Gastrocnemius medialis (tissue), 4 donors: ENCODE measurements at places on chromosomes 3 and 15.

DNA sequence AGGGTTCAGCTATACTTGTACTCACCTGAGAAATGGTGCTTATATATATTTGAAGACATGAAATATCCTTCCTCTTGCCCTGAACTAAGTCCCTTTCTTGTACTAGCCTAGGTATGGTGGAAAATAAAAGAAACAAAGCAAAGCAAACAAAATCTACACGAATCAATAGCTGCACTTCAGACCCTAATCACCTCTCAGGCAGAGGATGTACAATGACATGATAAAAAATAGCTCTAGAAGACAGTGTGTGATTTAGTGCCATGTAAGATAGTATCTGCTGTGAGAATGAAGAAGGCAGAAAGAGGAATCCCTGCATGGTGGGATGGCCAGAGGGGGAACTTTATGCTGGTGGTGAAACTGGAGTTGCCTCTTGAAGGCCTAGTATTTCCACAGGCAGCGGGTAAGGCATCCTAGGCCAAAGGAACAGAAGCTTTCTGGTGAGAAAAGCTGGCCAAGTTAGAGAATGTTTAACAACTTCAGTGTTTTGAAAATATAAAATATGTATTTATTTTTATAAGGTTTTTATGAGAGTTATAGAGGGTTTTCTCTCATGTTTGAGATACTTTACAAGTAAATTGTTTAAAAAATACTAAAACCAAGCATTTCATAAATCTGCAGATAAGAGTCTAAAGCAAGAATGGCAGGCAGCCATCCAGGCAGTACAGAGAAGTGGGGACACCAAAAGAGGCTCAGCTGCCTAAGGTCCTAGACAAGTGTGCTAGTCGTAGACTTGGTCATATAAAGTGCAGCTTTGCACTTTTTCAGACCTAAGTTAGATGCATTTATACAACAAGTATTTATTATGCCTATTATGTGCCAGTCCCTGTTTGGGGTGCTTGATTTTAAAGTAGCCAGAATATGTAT is 14.9 kb downstream of the LEKR1 start:
- no peak for DNase-seq
- no peaks in the 10 kb centered on the region for H3K36me3 ChIP-seq
- H3K4me1 ChIP-seq: no peaks in the 10 kb centered on the region
- H3K4me3 ChIP-seq: no peak overlapping the region
- no peak overlapping the region for H3K27ac ChIP-seq

DNA sequence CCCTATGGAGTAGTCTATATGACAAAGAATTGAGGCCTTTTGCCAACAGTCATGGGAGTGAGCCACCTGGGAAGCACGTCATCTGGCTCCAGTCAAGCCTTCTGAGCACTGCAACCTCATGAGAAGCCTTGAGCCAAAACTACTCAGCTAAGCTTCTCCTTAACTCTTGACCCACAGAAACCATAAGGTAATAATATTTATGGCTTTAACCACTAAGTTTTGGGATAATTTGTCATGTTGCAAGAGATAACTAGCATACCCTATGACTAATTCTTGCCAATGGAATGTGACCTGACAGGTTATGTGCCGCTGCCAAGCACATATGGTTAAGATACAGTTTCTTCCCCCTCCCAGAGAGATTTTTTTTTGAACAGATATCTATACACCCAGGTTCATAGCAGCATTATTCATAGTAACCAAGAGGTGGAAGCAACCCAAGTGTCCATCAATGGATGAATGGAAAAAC is 11.8 kb upstream of the SLC6A11 start:
- H3K27me3 ChIP-seq: peaks cover 5% of the 10 kb centered on the region
- H3K27ac ChIP-seq: no peak overlapping the region
- H3K36me3 ChIP-seq: no peaks in the 10 kb centered on the region
- no peaks in the 10 kb centered on the region for H3K4me1 ChIP-seq
- no peak overlapping the region for H3K4me3 ChIP-seq

GRCh38 chr3:186614597-186615483 is 2.0 kb downstream of the AHSG start:
- H3K27ac ChIP-seq: no peak overlapping the region
- peak; percentile 26 for DNase-seq
- peaks cover 14% of the 10 kb centered on the region for H3K27me3 ChIP-seq
- no peak overlapping the region for H3K4me3 ChIP-seq
- peaks cover 6% of the 10 kb centered on the region for H3K4me1 ChIP-seq
- no peaks in the 10 kb centered on the region for H3K36me3 ChIP-seq

GRCh38 chr15:64348455-64348854 is 7.5 kb downstream of the CSNK1G1 start:
- no peak overlapping the region for H3K27ac ChIP-seq
- no peaks in the 10 kb centered on the region for H3K36me3 ChIP-seq
- no peak for DNase-seq
- peaks cover 8% of the 10 kb centered on the region for H3K4me1 ChIP-seq

- DNase-seq: peak; percentile 60
- no peaks in the 10 kb centered on the region for H3K36me3 ChIP-seq
- no peaks in the 10 kb centered on the region for H3K4me1 ChIP-seq
- no peaks in the 10 kb centered on the region for H3K27me3 ChIP-seq
Observed at GRCh38 chr15:73908030-73908821, 18.0 kb upstream of the LOXL1 start.

DNA sequence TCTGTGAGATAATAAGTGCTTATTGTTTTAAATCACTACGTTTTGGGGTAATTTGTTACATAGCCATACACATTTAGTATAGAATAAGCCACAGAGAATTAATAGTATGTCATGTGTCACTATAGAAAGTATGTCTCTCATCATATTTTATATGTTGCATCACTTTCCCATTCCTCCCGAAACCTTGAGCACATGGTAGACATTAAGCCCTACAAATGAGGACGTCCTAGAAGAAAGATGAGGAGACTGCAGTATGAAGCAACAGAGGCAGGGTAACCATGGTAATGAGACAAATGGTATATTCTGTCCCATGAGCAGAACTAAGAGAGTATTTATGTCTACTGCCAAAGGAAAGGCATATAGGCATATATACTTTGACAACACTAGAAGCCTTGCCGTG is 720.2 kb downstream of the ROBO1 start:
- no peaks in the 10 kb centered on the region for H3K36me3 ChIP-seq
- no peak overlapping the region for H3K4me3 ChIP-seq
- no peak overlapping the region for H3K27ac ChIP-seq
- no peaks in the 10 kb centered on the region for H3K4me1 ChIP-seq

- no peaks in the 10 kb centered on the region for H3K4me1 ChIP-seq
- DNase-seq: no peak
Observed at GRCh38 chr15:37044915-37045648, 55.3 kb downstream of the MEIS2 start.

- no peak for DNase-seq
- no peaks in the 10 kb centered on the region for H3K36me3 ChIP-seq
- peaks cover 5% of the 10 kb centered on the region for H3K4me1 ChIP-seq
- no peak overlapping the region for H3K4me3 ChIP-seq
- no peak overlapping the region for H3K27ac ChIP-seq
Observed at GRCh38 chr15:43208052-43209002, 12.5 kb downstream of the EPB42 start.

DNA sequence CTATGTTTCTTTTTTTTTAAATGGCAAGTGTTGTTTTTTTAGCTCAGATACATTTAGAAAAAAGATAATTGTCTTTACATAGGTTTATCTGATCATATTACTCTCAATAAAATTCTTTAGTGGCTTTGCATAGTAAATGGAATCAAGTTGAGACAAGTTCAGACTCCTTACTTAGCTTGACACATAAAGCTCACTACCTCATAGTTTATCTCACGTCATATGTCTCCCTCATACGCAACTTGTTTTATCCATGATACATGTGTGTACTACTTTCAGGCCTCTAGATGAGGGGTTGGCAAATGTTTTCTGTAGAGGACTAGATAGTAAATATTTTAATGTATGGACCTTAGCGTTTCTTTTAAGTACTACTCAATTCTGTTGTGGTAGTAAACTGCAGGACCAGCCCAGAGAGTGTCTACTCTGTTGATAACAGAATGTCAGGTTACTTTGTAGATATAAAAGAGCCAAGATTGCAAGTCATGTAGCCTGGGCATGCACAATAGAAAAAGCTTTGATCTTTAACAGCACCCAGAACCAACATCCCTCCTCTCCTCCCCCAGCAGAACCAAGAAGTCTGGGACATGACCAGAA is 28.2 kb upstream of the MGA start:
- H3K36me3 ChIP-seq: no peaks in the 10 kb centered on the region
- H3K27ac ChIP-seq: no peak overlapping the region
- H3K4me3 ChIP-seq: no peak overlapping the region

- no peaks in the 10 kb centered on the region for H3K27me3 ChIP-seq
- H3K4me3 ChIP-seq: no peak overlapping the region
- H3K36me3 ChIP-seq: no peaks in the 10 kb centered on the region
- no peaks in the 10 kb centered on the region for H3K4me1 ChIP-seq
- no peak overlapping the region for H3K27ac ChIP-seq
Observed at GRCh38 chr3:23575697-23576096, 230.1 kb upstream of the UBE2E1 start.

DNA sequence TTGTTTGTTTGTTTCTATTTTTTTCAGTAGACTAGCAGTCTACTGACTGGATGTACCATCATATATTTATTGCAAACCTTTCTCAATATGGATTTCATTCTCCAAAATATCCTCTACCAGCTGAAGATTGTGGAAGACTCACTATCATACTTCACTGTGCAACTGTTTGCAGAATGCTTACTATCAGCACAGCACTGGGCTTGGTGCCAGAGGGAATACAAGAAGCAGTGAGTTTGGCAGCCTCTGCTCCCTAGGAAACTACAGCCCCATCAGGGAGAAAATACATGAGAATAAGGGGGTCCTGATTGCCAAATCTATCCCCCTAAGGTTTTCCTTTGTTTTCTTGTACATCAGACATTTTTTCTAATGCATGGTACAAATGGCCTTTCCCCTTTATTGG is 27.5 kb downstream of the AQP9 start:
- H3K4me1 ChIP-seq: no peaks in the 10 kb centered on the region
- H3K36me3 ChIP-seq: no peaks in the 10 kb centered on the region
- DNase-seq: no peak
- no peak overlapping the region for H3K27ac ChIP-seq
- no peak overlapping the region for H3K4me3 ChIP-seq
- H3K27me3 ChIP-seq: no peaks in the 10 kb centered on the region

DNA sequence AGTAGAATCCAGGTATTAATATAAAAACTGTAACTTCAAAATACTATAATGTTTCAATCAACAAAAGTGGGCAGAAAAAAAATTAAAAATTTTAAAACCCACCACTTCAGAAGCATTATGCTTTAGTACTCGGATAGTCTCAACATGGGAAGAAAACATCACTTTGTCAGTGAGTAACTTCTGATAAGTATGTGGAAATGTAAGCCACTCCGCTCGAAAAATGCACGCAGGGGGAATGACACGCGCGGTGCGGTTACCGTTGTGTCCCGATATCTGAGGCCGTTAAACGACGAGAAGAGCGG is 656 bp downstream of the NGLY1 start:
- peak overlapping the region; percentile 97 for H3K27ac ChIP-seq
- peak overlapping the region; percentile 93 for H3K4me3 ChIP-seq
- no peak for DNase-seq
- peaks cover 9% of the 10 kb centered on the region for H3K36me3 ChIP-seq
- no peaks in the 10 kb centered on the region for H3K27me3 ChIP-seq

DNA sequence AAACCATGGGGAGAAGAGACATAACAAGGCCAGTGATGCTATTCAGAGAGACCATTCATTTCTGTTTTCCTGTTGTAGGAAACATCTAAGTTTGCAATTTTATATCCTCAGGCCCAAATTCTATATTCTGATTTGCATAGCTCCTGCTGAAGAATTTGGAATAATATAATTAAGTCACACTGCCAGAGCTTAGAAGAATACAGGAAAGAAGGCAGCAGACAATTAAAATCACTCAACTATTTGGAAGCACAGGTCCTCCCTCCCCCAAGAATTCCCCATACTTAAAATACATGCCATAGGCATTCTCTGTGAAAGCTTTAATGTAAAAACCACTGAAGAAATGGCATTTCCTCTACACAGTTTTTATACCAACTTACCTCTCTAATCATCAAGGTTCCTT is 66.9 kb upstream of the SLC2A2 start:
- H3K4me1 ChIP-seq: peaks cover 8% of the 10 kb centered on the region
- no peak overlapping the region for H3K4me3 ChIP-seq
- no peaks in the 10 kb centered on the region for H3K27me3 ChIP-seq
- H3K27ac ChIP-seq: no peak overlapping the region
- no peak for DNase-seq
- no peaks in the 10 kb centered on the region for H3K36me3 ChIP-seq

DNA sequence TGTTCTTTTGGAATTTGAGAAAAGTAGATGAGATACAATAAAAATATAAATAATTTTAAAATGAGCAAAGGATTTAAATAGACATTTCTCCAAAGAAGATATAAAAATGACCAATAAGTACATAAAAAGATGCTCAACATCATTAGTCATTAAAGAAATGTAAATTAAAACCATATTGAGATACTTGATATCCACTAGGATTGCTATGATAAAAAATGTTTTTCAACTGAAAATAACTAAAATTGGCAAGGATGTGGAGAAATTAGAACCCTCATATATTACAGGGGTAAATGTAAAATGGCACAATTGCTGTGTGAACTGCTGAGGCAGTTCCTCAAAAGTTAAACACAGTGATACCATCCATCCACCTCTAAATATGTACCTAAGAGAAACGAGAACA is 38.8 kb downstream of the LRRFIP2 start:
- no peak for DNase-seq
- peaks cover 42% of the 10 kb centered on the region for H3K4me1 ChIP-seq
- H3K27ac ChIP-seq: no peak overlapping the region

GRCh38 chr3:175238801-175239200 is 379.7 kb downstream of the NAALADL2 start:
- H3K27me3 ChIP-seq: no peaks in the 10 kb centered on the region
- H3K36me3 ChIP-seq: no peaks in the 10 kb centered on the region
- no peak overlapping the region for H3K4me3 ChIP-seq
- H3K4me1 ChIP-seq: no peaks in the 10 kb centered on the region

GRCh38 chr15:85897895-85898717 is 103.4 kb upstream of the KLHL25 start:
- H3K4me1 ChIP-seq: no peaks in the 10 kb centered on the region
- H3K27me3 ChIP-seq: no peaks in the 10 kb centered on the region
- no peak overlapping the region for H3K4me3 ChIP-seq
- H3K27ac ChIP-seq: no peak overlapping the region
- H3K36me3 ChIP-seq: no peaks in the 10 kb centered on the region
- no peak for DNase-seq

- peaks cover 10% of the 10 kb centered on the region for H3K4me1 ChIP-seq
- no peaks in the 10 kb centered on the region for H3K27me3 ChIP-seq
- DNase-seq: no peak
Observed at GRCh38 chr3:47425959-47426358, 45.1 kb downstream of the PTPN23 start.

GRCh38 chr3:71415681-71416122 is 167.8 kb downstream of the FOXP1 start:
- H3K4me1 ChIP-seq: no peaks in the 10 kb centered on the region
- H3K4me3 ChIP-seq: no peak overlapping the region
- no peak for DNase-seq
- H3K27me3 ChIP-seq: no peaks in the 10 kb centered on the region
- H3K27ac ChIP-seq: no peak overlapping the region

DNA sequence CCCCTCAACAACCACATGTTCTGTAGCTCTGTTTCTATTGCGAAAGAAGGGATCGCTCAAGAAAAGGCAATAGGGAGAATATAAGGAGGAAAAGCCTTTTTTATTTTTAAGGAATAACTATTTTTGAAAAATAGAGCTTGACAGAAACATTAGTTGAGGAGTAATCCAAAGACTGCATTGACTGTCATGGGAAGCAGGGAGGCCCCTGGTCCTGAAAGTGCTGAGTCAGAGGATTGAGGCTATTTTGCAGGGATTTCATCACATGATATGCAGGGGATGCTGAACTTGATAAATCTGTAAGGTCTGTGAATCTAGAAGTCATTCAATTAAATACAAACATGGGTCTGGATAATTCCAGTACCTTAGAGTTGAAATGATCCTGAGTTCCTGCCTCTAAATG is 92.0 kb downstream of the MTHFS start:
- H3K4me3 ChIP-seq: no peak overlapping the region
- DNase-seq: no peak
- H3K36me3 ChIP-seq: no peaks in the 10 kb centered on the region
- no peak overlapping the region for H3K27ac ChIP-seq
- no peaks in the 10 kb centered on the region for H3K4me1 ChIP-seq
